ENCODE measurements at places on chromosomes 5 and 9.

DNA sequence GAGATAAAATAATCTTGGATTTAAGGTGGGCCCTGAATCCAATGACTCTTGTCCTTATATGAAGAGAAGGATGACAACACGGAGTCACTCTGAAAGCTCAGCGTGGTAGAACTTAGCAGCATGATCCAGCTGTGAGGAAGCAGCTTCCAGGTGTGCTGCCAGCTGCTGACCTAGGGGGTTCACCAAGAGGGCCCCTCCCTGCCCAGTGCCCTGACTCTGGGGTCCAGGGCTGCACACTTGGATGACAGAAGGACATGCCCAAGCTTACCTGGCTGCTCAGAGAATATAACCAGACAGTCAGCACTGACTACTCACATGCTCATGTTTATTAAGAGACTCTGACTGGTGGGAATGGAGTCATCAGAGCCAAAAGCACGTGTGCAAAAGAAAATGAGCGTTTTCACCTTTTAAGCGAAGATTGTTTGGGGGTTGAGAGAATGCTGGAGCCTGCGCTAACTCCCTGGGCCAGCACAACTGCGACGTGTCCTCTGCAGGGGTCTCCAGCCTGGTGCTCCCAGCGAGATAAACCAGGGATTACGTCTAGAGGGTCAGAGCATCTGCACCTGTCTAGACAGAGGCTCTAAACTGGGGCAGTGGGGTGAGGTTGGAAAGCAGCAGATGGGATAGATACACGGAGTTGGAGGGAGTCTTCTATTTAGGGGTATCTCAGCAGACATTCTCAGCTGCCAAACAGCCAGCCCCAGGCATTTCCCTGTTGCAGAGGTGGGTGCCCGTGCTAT, 41.3 kb downstream of the ROPN1L start:
- no peak for DNase-seq

GRCh38 chr9:4927043-4927471, 58.0 kb upstream of the JAK2 start:
- DNase-seq, result no peak

- DNase-seq, result no peak
Observed at GRCh38 chr9:994005-994404, 17.6 kb downstream of the DMRT3 start.

GRCh38 chr5:64518793-64519192, 13.0 kb downstream of the RGS7BP start:
- no peak for DNase-seq

GRCh38 chr5:62732677-62733121, 154.1 kb downstream of the LRRC70 start:
- DNase-seq, result no peak

DNA sequence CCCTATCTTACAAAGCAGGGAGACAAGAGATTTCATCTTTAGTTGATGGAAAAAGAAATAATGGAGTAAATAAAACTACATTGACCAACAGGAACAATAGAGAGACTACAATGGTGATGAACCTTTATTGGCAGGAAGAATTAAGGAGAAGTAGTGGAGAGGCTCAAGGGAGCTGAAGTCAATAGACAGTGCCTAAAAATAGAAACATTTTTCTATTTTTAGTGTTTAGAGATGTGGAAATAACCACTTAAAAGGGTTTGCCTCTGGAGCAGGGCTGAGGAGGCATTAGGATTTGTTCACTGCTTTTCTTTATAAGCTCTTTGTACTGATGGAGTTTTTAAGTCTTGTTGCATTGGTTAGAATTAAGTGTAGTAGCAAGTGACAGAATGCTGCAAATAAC, 98.4 kb upstream of the ERCC6L2 start:
- DNase-seq, result no peak

DNA sequence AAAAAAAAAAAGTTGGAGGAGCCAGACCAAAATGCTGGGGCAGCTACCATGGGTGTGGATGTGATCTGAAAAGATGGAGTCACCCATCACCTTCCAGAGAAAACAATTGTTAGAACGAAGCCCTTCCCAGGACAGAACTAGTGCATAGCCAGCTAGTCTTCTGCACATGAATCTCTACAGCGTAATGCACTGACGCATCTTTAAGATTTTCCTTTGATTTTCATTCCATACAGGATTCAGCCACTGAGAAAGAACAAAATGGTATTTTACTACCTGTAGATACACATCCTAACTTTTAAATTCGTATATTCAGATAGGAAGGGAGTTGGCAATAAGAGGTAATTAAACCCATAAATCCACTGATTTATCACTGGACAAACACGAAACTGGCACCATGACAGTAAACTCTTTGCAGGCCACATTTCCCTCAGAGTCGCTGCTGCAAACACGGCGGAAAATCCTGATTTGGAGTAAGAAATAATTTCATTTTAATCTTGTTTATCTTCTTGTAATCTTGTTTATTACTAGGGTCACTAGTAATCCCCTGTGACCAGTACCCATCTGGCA, 206.6 kb downstream of the SPOCK1 start:
- no peak for DNase-seq

GRCh38 chr5:37836235-37836591, 3.6 kb downstream of the GDNF start:
- DNase-seq, result no peak

GRCh38 chr5:61538722-61539501, 206.9 kb downstream of the ZSWIM6 start:
- DNase-seq, result no peak

- DNase-seq, result no peak
Observed at GRCh38 chr9:79632060-79632459, 60.3 kb downstream of the TLE4 start.

GRCh38 chr9:6538666-6539071, 106.9 kb downstream of the GLDC start:
- no peak for DNase-seq

GRCh38 chr5:128464596-128464995, 73.4 kb downstream of the FBN2 start:
- no peak for DNase-seq

GRCh38 chr5:141192110-141192725, at the start of gene PCDHB10:
Gene PCDHB10 (plus strand): TSS chr5:141192353. CDS start chr5:141192553, 200 bp downstream.
- no peak for DNase-seq

- DNase-seq, result no peak
Observed at GRCh38 chr5:73231246-73231778, 58.3 kb downstream of the TMEM174 start.

GRCh38 chr9:36997414-36997813, 36.7 kb downstream of the PAX5 start:
- no peak for DNase-seq

DNA sequence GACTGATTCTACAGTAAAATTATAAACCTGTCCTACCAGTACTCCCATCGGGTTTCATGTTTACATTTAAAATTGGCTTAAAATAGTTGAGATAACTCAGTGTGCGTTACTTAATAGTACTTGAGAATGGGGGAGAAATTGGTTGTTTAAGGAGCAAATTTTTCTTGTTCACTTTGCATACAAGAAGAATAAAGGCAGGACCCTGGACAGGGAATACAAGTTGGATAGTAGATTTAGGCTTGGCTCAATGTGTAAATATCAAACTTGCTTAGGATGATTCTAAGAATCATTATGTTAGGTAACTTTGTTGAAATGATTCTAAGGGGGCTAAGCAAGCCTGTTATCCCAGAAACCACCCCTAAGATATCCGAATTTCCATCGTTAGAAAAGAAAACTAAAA, 448.4 kb upstream of the TLE4 start:
- no peak for DNase-seq

- DNase-seq, result no peak
Observed at GRCh38 chr5:55407059-55407684, 99.4 kb downstream of the MTREX start.

DNA sequence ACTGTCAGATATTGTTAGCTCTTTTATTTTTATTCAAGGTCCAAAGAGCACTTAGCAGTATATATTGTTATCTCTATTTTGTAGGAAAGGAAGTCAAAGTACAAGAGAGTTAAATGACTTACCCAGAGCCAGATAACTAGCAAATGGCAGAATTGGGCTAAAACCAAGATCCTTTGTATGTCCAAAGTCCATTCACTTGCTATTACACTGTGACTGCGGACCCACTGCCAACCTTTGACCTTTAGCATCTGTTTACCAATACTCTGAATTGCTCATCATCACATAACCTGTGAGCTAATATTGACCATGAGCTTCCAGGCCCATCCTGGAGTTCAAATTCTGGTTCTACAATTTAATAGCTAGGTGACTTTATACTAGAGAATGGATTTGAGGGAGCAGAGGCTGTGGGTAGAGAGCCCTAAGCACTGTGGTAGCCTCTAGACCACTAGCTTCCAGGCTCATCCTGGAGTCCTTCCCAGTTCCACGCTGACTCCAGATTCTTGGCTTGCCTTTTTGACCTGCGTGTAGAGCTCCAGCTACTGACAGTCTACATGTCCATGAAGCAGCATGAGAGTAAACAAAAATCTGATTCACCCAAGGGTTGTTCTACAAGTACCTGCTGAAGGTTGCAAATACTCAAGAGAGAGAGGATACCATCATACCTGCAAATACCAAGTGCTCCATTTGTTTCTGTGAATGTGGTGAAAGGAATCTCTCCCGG, 424.0 kb downstream of the SH3GL2 start:
- DNase-seq, result no peak

- no peak for DNase-seq
Observed at GRCh38 chr5:146006470-146007190, 70.3 kb downstream of the SH3RF2 start.

DNA sequence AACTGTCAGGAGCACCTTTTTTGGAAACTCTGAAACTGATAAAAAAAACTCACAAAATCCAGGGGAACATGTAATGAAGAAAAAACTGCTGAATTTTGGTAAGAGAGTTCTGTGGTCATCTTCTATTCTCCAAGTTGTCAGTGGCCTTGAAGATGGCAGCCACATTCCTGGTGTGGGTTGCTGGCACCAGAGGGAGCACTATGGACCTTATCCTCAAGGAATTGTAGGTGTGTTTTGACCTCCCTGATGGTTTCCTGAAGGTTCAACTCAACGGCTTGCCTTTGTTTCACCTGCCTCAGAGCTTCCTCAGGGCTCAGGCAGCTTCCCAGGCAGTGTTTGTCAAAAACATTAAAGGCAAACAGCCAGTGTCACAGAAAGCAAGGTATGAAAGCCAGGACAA, 2.2 kb upstream of the SLC38A9 start:
- DNase-seq, result no peak

GRCh38 chr9:97633859-97634490, 354 bp downstream of the NCBP1 start:
- no peak for DNase-seq

Data from activated CD4-positive, alpha-beta T cell treated with anti-CD3 and anti-CD28 coated beads for 4 hours (primary cell).